Vagina (tissue), 2 donors: ENCODE measurements at places on chromosomes 16 and 17.

GRCh38 chr16:78504401-78504851, 405.0 kb downstream of the WWOX start:
- no peak for DNase-seq
- H3K27ac ChIP-seq, result no peak overlapping the region
- no peaks in the 10 kb centered on the region for H3K36me3 ChIP-seq

DNA sequence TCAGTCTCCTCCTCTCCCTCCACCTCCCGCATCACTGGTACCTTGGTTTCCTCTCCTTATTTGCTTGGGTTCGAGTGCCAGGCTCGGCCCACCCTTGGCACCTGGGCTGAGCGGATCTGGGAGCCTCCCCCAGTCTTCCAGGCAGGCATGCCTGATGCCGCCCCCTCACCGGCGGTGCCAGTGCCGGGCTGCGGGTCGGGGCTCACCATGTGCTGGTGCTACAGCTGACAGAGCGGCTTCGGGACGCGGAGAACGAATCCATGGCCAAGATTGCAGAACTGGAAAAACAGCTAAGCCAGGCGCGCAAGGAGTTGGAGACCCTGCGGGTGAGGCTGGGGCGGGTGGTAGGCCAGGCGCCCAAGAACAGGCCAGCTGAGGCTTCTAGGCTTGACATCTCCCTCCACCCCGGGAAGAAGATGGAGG, 19.2 kb downstream of the FMNL1 start:
- H3K36me3 ChIP-seq, result peaks cover 17% of the 10 kb centered on the region
- H3K4me1 ChIP-seq, result peaks cover 15% of the 10 kb centered on the region
- H3K4me3 ChIP-seq, result no peak overlapping the region
- H3K27me3 ChIP-seq, result no peaks in the 10 kb centered on the region

GRCh38 chr17:64319531-64319930, 56.5 kb upstream of the TEX2 start:
- H3K27ac ChIP-seq, result no peak overlapping the region
- DNase-seq, result no peak
- peaks cover 10% of the 10 kb centered on the region for H3K4me1 ChIP-seq
- H3K36me3 ChIP-seq, result no peaks in the 10 kb centered on the region
- H3K27me3 ChIP-seq, result no peaks in the 10 kb centered on the region

DNA sequence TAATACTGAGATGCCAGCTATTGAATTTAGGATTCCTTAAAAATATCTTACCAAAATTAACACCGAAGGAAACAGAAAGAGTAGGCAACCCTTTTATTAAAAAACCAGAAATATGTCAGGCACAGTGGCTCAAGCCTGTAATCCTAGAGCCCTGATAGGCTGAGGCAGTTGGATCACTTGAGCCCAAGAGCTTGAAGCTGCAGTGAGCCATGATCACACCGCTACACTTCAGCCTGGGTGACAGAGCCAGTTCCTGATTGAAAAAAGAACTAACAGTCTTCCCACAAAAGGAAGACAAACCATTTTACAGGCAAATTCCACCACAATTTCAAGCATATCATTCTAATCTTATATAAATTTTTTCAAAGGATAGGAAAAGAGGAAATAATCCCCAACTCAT, 15.6 kb downstream of the SLFN12 start:
- H3K4me3 ChIP-seq, result no peak overlapping the region
- no peaks in the 10 kb centered on the region for H3K36me3 ChIP-seq
- H3K27me3 ChIP-seq, result no peaks in the 10 kb centered on the region
- H3K27ac ChIP-seq, result no peak overlapping the region
- DNase-seq, result no peak

DNA sequence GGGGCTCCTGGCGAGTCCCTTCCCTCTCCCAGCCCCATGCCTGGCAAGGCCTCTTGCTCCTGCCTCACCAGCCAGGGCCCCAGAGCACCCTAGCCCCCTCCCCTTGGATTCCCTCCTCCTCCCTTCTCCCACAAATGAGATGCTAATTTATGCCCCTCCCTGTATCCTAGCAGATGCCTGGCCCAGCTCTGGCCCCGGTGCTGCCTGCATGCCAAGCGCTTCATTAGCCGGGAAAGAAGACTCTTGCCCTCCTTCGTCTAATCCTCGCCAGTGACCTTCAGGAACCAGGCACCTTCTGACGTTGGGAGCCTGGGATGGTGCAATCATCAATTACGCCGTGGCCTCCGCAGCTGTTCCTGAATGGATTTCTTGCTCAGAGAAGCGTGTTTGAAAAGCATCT, 127.8 kb downstream of the SDK2 start:
- DNase-seq, result no peak
- no peak overlapping the region for H3K27ac ChIP-seq
- no peak overlapping the region for H3K4me3 ChIP-seq
- H3K4me1 ChIP-seq, result no peaks in the 10 kb centered on the region

DNA sequence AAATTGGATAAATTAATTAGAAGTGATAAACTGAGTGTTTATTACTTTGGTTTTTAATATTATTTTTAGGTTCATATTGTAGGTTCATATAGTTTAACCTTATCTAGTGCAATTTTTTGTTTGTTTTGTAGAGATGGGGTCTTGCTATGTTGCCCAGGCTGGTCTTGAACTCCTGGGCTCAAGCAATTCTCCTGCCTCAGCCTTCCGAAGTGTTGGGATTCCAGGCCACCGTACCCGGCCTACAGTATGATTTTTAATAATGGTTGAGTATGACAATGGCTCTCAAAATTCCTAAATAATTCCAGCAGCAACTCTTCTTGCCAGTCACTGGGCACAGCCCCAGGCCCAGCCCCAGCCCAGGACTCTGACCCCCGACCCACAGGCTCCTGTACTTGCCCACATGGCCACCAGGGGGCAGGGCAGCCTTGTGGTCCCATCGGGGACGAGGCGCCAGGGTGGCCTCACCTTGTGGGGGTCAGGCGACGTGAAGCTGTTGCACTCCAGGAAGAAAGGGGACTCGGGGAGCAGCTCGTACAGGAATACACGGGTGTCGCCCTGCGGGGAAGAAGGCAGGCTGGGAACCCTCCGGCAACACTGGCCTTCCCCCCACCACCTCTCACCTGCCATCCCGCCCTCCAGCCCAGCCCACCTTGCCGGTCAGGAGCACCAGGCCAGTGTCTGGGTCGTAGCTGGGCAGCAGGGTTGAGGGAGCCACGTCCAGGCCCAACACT, 7.9 kb upstream of the PAM16 start:
- H3K4me1 ChIP-seq, result peaks cover 5% of the 10 kb centered on the region
- DNase-seq, result no peak
- H3K27ac ChIP-seq, result no peak overlapping the region
- no peak overlapping the region for H3K4me3 ChIP-seq

DNA sequence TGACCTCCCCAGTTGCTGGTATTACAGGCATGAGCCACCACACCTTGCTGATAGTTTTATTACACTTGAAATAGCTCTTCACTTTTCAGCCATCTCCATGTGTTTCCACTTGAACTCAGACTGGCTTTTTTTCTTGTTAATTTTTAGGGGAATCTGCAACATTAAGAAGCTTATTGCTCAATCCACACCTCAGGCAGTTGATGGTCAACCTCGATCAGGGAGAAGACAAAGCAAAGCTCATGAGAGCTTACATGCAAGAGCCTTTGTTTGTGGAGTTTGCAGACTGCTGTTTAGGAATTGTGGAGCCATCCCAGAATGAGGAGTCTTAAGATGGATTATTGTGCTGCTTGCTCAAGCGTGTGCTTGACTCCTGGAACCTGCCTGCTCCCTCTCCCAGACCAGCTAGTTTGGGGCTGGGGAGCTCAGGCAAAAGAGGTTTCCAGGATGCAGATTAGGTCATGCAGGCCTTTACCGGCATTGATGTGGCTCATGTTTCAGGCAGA, 8.6 kb downstream of the ZNHIT3 start:
- H3K36me3 ChIP-seq, result peaks cover 57% of the 10 kb centered on the region
- DNase-seq, result no peak
- no peaks in the 10 kb centered on the region for H3K4me1 ChIP-seq
- H3K4me3 ChIP-seq, result no peak overlapping the region
- H3K27ac ChIP-seq, result no peak overlapping the region

DNA sequence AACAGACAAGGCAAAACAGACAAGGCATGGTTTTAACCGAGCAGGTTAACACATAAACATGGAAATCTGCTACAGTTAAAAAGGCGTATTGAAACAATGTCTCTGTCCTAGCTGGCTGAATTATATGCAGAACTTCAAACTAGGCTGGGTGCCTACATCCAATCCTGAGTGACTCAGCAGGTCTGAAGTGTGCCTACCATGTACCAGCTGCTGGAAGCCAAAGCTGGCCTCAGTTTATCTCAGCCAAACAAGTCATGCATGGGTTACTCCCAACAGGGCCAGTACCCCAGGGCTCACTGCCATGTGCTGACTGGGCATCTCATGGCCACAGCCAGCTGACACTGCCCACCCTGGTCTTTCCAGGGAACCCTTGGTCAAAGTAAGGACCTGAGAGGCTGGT, 4.0 kb downstream of the C1QBP start:
- no peak for DNase-seq
- H3K4me1 ChIP-seq, result peaks cover 30% of the 10 kb centered on the region
- no peak overlapping the region for H3K4me3 ChIP-seq
- H3K27me3 ChIP-seq, result no peaks in the 10 kb centered on the region
- H3K36me3 ChIP-seq, result peaks cover 3% of the 10 kb centered on the region

GRCh38 chr17:26809033-26809432, 484.9 kb upstream of the WSB1 start:
- H3K4me1 ChIP-seq, result no peaks in the 10 kb centered on the region
- DNase-seq, result no peak
- no peak overlapping the region for H3K27ac ChIP-seq
- H3K36me3 ChIP-seq, result no peaks in the 10 kb centered on the region
- no peaks in the 10 kb centered on the region for H3K27me3 ChIP-seq

- H3K27ac ChIP-seq, result no peak overlapping the region
- H3K36me3 ChIP-seq, result no peaks in the 10 kb centered on the region
- no peak for DNase-seq
- H3K4me3 ChIP-seq, result no peak overlapping the region
Observed at GRCh38 chr17:81456798-81457197, 55.8 kb downstream of the ACTG1 start.

DNA sequence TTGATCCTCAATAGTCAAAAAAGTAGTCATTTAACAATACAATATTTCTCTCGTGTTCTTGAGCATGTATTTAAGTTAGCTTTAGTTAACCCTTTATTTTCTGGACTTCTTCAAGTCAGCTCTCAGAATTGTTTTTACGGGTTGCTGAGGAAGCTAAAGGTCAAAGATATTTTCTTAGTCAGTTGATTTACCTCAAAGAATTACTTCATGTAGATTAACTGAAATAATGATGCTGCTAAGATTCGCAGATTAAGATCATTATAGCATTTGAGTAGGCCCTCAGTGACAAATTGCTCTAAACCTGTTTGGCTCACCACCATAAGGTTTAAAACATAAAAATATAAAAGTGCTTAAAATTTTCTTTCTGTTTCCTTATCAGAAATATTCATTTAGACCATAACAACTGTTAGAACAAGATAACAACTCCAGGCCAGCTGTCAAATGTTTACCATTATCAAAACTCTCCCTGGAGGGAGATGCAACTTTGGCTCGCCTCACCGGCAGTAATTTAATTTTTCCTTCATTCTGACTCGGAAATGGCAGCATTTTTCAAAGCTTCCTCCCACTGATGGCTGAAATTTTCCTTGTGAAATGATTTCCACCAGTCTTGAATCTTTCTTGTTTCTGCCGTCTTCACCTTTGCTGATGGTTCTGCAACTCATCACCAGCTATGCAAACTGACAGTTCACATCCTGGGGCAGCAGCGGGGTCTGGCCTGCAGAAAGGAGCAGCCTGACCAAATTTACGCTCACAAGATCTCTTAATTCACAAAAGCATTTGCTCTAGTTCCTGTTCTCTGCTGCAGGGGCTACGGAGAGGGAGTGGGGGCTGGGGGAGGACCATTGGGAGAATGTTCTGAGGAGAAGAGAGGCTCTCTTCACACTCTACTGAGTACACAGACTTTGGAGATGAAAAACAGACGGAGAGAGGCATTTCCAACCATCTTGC, 254.8 kb upstream of the TBX2 start:
- no peak overlapping the region for H3K27ac ChIP-seq
- no peaks in the 10 kb centered on the region for H3K36me3 ChIP-seq
- no peaks in the 10 kb centered on the region for H3K4me1 ChIP-seq
- no peak for DNase-seq
- no peak overlapping the region for H3K4me3 ChIP-seq

DNA sequence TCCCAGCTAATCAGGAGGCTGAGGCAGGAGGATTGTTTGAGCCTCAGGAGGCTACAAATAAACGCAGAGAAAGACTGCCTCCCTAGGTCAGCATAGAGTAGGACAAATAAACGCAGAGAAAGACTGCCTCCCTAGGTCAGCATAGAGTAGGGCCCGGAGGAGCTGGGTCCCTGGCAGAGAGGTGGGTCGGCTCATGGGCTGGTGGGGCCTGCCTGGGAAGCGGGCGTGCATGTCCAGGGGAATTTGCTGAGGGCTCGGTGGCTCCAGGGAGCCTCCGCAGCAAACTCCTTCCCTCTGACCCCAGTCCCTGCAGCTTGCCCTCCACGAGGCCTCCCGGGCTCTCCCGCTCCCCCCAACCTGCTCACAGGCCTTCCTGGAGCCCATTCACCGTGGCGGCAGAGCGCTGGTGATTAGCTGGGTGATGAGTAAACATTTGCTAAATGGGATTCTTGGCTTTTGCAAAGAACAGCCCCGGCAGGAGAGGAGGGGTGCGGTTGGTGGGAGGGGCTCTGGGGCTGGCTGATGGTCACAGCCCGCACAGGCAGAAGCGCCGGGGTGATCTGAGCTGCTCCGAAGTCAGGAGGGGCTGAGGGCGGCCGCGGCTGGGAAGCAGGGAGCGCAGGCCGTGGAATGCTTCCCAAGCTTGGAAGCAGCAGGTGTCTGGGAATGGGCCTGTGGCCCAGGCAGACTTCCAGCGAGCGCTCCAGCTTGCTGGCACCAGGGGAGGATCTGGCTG, 93.1 kb downstream of the RTN4RL1 start:
- H3K4me1 ChIP-seq, result peaks cover 10% of the 10 kb centered on the region
- no peaks in the 10 kb centered on the region for H3K36me3 ChIP-seq
- no peaks in the 10 kb centered on the region for H3K27me3 ChIP-seq
- H3K4me3 ChIP-seq, result no peak overlapping the region
- no peak for DNase-seq
- H3K27ac ChIP-seq, result no peak overlapping the region

DNA sequence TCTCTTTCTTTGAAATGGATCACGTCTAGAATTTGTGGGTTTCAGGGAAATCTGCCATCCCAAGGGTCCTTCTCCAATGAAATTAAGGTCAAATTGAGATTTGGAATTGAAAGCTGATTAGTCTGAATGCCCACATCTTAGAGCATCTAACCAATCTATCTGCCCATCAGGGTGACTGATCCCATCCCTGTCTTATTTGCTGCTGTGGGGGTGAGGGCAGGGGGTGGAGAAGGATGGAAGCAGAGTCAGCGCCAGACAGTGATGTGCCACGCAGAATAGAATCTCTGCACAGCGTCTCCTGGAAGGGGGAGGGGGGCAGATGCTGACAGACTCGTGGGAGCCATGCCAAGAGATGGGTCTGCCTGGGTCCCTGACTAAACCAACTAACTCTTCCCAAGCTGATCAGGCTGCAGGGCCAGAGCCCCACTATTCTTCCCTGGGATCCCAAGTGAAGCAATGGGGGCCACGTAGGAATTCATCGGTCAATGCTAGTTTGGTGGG, 32.1 kb downstream of the CDK5RAP3 start:
- H3K36me3 ChIP-seq, result no peaks in the 10 kb centered on the region
- DNase-seq, result no peak
- peaks cover 12% of the 10 kb centered on the region for H3K4me1 ChIP-seq
- no peak overlapping the region for H3K4me3 ChIP-seq
